ENCODE measurements at places on chromosomes 13 and 19. TPM values are rescaled to one million over a fixed set of nuclear protein-coding genes. Genes with fewer than 3 reads are reported as not detected.

- no peaks in the 10 kb centered on the region for H3K4me1 ChIP-seq
- no peak for DNase-seq
- peaks cover 17% of the 10 kb centered on the region for H3K27me3 ChIP-seq
- H3K4me3 ChIP-seq, result no peak overlapping the region
- no peak overlapping the region for H3K27ac ChIP-seq
Measured at GRCh38 chr13:101139081-101139480, 277.2 kb downstream of the NALCN start.

DNA sequence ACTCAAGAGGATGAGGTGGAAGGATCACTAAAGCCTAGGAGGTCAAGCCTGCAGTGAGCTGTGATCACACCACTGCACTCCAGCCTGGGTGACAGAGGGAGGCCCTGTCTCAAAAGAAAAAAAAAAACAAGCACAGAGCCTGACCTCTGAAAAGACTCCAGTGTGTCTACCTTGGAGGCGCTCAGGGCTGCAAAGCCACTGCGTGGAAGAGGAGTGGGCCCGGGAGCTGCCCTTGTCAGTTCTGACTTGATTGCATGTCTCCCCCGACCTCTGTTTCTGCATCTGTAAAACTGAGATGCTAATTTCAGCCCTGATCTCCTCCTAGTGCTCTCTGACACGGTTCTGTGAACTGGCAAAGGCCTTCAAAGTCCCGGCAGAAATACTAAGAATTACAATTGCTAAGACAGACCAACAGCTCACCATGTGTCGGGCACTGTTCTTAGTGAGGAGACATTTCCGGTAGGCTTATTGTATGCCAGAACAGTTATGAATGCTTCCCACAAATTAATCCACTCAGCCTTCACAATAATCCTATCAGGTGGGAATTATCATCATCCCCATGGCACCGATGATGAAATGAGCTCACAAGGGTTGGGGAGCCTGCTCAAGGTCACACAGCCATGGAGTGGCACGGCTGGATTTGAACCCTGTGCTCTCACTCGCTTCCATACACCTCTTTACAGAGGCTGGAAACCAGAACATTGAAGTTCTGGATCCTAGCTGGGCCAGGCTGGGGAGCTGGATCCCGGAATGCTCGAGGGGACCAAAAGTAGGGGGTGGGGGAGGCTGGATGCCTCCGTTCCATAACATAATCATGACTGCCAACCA is 3.5 kb downstream of the AKT2 start:
- H3K27me3 ChIP-seq, result no peaks in the 10 kb centered on the region
- no peak for DNase-seq
- peaks cover 67% of the 10 kb centered on the region for H3K4me1 ChIP-seq
- peak overlapping the region; percentile 46 for H3K27ac ChIP-seq

Gene GPR4
- not detected for total RNA-seq

DNA sequence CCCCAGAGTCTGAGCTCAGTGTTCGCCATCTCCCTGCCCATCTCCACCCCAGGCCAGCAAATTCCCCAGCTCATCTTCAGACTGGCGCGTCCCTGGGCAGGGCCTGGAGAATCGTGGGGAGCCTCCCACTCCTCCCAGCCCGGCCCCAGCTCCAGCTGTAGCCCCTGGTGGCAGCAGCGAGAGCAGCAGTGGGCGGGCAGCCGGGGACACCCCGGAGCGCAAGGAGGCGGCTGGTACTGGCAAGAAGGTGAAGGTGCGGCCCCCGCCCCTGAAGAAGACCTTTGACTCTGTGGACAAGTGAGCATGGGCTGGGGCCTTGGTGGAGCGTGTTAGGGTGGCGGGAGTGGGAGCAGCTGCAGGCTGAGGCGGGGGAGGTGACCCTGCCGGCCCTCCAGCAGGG is 8.4 kb upstream of the PRR19 start:
- H3K36me3 ChIP-seq, result peaks cover 22% of the 10 kb centered on the region
- H3K4me1 ChIP-seq, result peaks cover 6% of the 10 kb centered on the region
- H3K27me3 ChIP-seq, result no peaks in the 10 kb centered on the region
- no peak for DNase-seq

Gene CEACAM7
- total RNA-seq, result not detected

Gene OR7D2
- total RNA-seq, result 0.11 TPM

Gene ZNF763
- total RNA-seq, result 1.7 TPM

Gene KIR2DL1
- not detected for total RNA-seq

Gene ZNF667
- total RNA-seq, result 6.4 TPM

Gene ATP8B3
- 8.2 TPM for total RNA-seq

GRCh38 chr19:4327252-4327876 is 11.3 kb downstream of the STAP2 start:
- DNase-seq, result peak; percentile 92
- peaks cover 26% of the 10 kb centered on the region for H3K4me1 ChIP-seq
